ENCODE measurements at places on chromosomes 3 and 15.

- no peak for DNase-seq
Observed at GRCh38 chr3:143594206-143594605, 254.1 kb downstream of the SLC9A9 start.

DNA sequence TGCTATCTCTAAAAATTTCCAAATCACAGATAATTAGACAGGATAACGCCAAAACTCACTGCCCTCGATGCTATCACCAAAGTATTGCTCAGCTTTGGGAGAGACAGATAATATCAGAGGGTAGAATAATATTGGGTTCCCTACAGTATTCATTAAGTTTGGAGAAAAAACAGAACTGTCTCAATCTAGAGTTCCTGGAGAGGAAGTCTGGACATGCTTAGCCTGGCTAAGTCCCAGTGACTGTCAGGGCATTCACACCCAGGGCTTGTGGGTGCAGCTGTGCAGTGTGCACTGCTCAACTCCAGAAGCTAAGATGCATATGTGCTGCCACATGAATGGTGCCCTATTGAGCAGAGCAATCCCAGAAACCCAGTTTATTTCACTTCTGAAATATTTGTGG lies 459.6 kb upstream of the DPH6 start:
- no peak for DNase-seq

DNA sequence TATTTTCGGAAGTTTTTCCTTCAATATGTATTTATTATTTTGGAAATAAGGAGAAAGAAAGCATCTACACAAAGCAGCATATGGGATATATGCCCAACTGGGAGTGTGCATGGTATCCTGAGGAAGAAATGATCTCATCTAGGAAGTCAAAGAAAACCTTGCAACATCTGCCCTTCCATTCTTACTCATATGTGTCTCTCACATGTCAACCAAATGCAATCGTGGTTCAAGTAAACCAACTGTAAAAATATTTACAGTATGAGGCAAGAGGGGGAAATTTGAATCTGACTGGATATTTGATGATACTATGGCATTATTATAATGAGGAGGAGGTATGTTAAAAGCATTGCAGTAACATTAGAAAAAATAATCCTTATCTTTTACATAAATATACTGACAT lies 3.2 kb upstream of the SCG3 start:
- DNase-seq, result no peak

DNA sequence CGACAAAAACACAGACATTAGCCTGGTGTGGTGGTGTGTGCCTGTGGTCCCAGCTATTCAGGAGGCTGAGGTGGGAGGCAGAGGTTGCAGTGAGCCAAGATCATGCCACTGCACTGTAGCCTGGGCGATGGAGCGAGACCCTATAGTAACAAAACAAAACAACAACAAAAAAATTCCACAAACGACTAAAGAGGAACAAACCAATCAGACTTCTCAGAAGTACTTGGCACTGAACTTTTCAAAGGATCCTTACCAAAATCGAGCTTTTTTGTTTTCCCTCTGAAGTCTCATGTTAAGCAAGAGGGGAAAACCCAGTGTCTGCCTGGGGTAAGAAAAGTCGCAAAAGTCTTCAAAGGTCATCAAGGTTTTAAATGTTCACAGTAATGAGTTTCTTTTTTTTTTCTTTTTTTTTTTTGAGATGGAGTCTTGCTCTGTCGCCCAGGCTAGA lies 30.1 kb upstream of the TFRC start:
- no peak for DNase-seq

- no peak for DNase-seq
Observed at GRCh38 chr3:112736386-112736785, 95.4 kb upstream of the CCDC80 start.

- DNase-seq, result no peak
Observed at GRCh38 chr15:71437919-71438318, 322.6 kb downstream of the THSD4 start.

DNA sequence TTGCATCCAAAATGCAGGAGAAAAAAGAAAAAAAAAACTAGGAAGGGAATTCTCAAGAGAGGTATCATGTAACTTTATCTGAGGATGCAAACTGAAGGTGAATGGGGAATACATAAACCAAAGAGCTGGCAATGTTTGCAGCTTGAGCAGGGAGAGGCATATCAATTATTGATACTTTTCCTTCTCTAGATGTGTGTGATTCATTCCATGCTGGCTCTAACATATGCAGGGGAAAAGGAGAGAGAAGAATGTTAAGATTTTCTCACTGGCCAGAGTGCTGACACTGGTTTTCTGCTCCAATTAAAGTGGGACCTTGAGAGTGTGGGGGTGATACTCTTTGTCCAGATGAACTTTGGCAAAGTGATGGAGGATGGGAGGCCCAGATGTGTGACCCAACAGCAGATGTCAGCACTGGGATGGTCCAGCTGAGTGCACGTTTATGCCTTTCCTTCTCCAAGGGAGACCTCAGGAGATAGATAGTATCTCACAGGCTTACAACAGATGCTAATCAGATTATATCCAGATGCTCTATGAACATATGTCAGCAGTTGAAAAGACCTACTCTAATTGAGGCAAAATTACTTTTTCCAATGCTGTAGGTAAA lies 50.0 kb upstream of the PSMD6 start:
- DNase-seq, result no peak

- DNase-seq, result no peak
Observed at GRCh38 chr3:129461461-129462146, 21.6 kb downstream of the IFT122 start.

DNA sequence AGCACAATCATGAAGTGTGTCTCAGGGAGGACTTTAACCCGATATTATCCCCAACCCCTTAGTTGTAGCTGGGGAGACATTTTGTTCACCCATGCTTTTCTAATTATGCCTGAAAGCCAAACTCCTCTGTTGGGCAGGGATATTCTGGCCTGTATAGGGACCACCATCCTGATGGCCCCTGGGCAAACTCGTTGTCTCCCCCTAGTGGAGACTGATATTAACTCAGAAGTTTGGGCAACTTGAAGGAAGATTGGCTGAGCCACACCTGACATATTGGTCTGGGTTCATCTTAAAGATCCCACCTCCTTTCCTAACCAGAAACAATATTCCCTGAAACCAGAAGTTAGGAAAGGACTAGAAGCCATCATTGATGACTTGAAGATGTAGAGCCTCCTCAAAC lies 42.3 kb downstream of the TM4SF18 start:
- DNase-seq, result no peak

- DNase-seq, result no peak
Observed at GRCh38 chr3:179236669-179237301, 14.1 kb downstream of the KCNMB3 start.

GRCh38 chr15:52858782-52859176 lies 68.6 kb upstream of the ONECUT1 start:
- DNase-seq, result no peak

DNA sequence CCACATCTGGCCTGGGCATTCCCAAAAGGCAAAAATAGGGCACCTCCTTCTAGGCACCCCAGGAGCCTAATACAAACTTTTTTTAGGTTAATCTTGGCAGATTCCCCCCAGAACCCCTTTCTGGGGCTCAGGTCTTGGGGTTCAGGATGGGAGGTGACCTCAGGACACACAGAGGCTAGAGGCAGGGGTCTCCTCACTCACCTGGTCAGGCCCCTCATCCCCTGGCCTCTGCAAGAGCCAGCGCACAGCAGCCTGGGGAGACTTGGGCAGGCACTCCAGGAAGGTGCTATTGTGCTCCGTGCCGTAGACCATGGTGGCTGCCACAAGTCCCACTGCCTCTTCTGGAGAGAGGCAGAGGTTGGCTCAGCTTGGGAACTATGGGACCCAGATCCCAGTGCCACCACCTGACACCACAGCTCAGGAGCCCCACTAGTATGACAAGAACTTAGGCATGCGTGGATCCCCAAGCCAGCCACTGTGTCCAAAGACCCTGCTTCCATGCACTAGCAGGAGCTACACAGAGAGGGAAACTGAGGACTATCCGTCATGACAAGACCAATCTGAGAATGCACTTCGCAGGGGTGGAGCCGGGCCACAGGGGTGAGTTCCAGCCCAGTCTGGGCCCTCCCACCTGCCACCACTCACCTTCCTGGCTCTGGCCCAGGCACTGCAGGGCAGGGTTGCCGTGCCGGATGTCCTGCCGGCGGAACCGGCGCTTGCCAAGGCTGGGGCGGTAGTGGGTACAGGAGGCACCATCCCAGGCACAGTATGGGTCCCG lies 7.4 kb downstream of the SEMA3G start:
- no peak for DNase-seq

- no peak for DNase-seq
Observed at GRCh38 chr3:150469031-150469930, 61.2 kb downstream of the TSC22D2 start.

- DNase-seq, result no peak
Observed at GRCh38 chr15:51721199-51721960, 16.1 kb downstream of the LYSMD2 start.

DNA sequence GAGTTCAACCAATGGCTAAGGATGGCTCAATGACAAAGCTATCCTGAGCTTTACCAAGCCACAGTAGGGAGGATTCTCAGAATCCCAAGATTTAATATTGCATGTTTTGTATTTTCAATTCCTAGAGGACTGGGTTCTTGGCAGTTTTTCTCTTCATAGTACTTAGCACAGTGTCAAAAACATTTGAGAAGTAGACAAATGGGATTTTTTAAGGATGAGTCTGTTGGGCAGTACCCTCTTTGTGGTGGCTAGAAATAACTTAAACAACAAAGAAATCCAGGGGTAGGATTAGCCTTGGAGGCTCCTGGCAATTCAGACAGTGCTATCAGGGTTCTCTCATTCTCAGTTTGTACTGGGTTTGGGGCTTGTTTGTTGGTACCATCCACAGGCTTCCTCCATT lies 212.8 kb upstream of the RORA start:
- DNase-seq, result no peak

DNA sequence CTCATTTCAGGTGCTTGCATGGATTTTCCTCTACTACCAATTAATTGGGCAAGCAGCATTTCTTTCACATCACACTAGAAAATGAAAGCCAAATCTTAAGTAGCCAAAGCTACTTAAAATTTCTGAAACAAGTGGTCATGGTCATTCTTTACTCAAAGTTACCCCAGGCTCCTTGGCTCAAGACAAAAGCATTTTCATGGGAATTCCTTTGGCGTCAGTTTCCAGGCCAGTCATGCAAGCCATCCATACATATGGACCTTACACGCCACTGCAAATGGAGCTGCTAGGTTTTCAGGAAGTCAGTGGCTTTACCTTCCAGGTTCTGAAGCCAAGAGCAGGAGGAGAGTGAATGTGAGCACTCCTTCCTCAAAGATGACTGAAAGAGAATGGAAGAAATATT lies 83.7 kb upstream of the IL12A start:
- DNase-seq, result no peak

DNA sequence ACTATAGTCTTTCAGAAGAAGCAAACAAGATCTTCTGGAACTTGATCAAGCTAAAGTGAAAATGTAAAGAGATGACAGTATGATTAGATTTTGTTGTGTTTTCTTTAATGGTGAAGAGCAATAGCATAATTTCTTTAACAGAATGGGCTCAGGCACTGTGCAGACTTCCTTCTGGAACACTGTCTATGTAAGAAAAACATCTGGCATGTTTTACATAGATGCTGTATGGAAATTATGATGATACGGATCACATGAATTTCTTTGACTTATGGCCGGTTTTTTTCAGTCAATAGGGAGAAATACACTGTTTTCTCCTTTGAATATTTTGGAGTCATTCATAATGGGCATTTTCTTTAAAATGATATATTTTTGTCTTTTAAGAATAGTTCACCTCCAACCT lies 42.6 kb downstream of the PHLDB2 start:
- DNase-seq, result no peak

DNA sequence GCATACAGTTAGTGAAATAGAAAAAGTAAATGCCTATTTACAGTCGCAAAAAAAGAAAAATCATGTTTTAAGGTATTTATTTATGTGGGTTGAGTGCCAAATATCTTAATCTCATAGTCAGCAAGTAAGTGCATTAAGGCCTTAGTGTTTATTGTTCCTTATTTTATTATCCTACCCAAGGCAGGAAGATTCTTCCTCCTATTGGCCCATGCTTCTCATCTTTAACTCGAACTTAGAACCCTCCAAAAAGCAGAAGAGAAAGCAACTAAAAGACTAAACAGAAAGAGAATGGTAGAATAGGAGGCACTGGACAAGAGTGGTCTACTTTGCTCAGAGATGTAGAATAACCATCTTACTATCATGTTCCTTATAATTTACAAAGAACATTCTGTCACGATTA lies 7.5 kb downstream of the RFX7 start:
- no peak for DNase-seq

- no peak for DNase-seq
Observed at GRCh38 chr3:152519376-152519775, 250.6 kb downstream of the MBNL1 start.

DNA sequence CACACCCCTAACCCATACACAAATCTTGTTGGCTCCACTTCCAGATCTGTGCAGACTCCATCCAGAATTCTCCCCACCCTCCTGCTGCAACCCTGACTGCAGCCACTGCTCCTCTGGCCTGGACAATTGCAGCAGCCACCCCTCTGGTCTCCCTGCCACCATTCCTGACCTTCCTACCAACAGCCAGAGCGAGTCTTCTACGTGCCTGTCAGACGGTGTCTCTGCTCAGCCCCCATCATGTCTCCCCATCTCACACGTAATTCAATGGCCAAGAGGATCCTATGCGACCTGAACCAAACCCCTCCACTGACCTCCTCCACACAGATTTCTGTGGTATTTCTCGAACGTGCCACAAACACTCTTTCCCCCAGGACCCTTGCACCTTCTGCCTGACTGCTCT lies 103.3 kb downstream of the TPRA1 start:
- no peak for DNase-seq

DNA sequence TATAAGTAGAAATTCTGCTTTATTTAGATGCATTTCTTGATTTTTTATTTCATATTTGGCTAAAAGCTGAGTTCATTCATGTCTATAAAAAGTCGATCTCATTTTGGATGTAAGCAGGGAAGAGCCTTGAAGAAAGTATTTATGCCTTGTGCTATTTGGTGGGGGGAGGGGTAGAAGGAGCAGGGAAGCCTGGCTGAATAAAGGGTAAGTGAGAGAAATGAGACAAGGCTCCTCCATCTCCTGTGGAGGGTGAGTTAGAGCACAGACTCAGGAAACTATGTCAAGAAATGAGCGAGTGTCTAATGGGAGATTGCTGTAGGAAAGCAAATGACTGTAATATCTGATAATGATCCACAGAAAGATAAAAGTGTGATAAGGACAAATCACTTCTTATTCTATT lies 121.8 kb upstream of the ATP11B start:
- DNase-seq, result no peak

- DNase-seq, result no peak
Observed at GRCh38 chr15:78194568-78194925, 39.8 kb downstream of the ACSBG1 start.

- no peak for DNase-seq
Observed at GRCh38 chr3:26369133-26369532, 253.4 kb upstream of the LRRC3B start.

GRCh38 chr3:42488687-42489086 lies 13.8 kb upstream of the VIPR1 start:
- peak; percentile 35 for DNase-seq
